ENCODE measurements at places on chromosomes 3 and 15. TPM values are rescaled to one million over a fixed set of nuclear protein-coding genes. Genes with fewer than 3 reads are reported as not detected.
A peak's percentile ranks its signal among the peaks of the same experiment; 100 is the strongest.

GRCh38 chr3:15676259-15676658 lies 74.7 kb downstream of the BTD start:
- no peak for DNase-seq

GRCh38 chr3:15428539-15428938 lies 1.1 kb downstream of the EAF1 start:
- DNase-seq: peak; percentile 14

DNA sequence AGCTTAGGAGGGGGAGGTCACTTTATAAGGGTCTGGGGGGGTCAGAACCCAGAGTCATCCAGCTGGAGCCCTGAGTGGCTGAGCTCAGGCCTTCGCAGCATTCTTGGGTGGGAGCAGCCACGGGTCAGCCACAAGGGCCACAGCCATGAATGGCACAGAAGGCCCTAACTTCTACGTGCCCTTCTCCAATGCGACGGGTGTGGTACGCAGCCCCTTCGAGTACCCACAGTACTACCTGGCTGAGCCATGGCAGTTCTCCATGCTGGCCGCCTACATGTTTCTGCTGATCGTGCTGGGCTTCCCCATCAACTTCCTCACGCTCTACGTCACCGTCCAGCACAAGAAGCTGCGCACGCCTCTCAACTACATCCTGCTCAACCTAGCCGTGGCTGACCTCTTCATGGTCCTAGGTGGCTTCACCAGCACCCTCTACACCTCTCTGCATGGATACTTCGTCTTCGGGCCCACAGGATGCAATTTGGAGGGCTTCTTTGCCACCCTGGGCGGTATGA lies at the start of gene RHO:
Gene RHO (plus strand): TSS at position 51 of the 512 bp plus-strand sequence. CDS start 95 bp downstream, at position 146.
- DNase-seq: no peak

DNA sequence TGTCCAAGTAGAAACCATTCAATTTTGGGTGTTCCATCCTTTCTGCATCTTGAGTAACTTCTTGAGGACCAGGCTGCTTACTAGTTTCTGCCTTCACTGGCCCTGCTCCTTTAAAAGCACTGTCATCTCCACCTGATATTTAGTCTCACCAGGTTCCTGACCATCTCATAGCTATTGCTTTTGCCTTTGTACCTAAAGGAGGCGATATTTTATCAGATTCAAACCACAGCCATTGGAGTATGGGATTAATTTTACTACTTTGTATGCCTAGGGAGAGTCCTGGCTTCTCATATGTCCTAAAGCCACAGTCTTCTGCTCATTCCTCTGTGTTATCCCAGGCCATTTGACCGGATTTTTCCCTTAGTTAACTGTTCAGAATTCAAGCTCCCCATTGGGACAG lies 51.8 kb upstream of the RFX7 start:
- DNase-seq: no peak

DNA sequence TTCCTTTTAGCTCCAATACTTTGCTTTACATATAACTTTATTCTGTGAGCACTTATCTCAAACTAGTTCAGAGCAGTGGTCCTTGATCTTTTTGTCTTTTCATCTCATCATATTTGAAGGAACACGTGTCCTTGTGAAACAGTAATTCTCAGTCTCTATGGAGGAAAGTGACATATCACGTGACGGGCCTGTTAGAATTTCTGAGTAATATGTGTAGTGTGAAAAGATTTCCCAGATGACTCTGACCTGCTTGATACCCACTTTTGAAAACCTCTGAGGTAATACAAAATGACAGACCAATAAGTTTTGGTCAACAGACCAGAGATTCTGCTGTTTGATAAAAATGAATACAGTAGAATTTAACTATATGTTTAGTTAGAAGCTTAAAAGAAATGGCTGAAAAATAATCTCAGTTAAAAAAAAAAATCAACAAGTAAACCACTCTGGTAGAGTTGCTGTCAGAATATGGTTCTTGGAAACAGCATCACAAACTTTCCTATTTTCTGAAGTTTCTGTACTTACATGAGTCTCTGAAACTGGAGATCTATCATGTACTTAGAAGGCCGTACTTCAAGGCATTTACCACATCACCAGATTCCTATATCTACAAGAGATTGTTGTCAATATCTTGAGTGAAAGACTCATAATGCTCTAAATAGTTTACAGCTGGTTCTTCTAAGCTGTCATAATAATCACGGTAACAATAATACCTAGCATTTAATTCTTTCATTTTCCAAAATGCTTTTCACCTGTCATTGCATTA lies 590.2 kb upstream of the TBL1XR1 start:
- DNase-seq: no peak

- no peak for DNase-seq
Observed at GRCh38 chr15:29972051-29972450, 110.7 kb upstream of the GOLGA8J start.

DNA sequence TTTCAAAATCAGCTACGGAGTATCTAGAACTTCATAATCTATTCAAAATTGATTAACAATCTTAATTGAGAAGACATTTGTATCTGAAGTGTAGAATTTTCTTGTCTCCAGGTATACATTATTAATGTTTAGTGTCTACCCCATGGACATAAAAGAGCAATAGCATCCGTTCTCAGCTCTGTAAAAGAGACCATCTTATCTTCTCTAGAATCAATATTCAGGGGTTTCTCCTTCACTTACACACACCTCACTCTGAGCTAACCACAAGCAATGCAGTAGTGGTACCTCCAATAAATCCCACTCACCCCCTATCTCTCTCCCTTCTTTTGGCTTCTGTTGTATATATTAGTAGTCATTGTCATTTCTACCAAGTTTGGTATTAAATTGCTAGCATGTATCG lies 16.2 kb downstream of the MBNL1 start:
- no peak for DNase-seq

The P2RY12 gene
- total RNA-seq: not detected

The KIF15 gene
- total RNA-seq: 2.2 TPM

The TERC gene
- total RNA-seq: 246 TPM

Data from kidney epithelial cell (primary cell).